ENCODE measurements at places on chromosomes 2 and 18.

- DNase-seq: no peak
Observed at GRCh38 chr2:219254590-219255201, 978 bp upstream of the TUBA4A start.

DNA sequence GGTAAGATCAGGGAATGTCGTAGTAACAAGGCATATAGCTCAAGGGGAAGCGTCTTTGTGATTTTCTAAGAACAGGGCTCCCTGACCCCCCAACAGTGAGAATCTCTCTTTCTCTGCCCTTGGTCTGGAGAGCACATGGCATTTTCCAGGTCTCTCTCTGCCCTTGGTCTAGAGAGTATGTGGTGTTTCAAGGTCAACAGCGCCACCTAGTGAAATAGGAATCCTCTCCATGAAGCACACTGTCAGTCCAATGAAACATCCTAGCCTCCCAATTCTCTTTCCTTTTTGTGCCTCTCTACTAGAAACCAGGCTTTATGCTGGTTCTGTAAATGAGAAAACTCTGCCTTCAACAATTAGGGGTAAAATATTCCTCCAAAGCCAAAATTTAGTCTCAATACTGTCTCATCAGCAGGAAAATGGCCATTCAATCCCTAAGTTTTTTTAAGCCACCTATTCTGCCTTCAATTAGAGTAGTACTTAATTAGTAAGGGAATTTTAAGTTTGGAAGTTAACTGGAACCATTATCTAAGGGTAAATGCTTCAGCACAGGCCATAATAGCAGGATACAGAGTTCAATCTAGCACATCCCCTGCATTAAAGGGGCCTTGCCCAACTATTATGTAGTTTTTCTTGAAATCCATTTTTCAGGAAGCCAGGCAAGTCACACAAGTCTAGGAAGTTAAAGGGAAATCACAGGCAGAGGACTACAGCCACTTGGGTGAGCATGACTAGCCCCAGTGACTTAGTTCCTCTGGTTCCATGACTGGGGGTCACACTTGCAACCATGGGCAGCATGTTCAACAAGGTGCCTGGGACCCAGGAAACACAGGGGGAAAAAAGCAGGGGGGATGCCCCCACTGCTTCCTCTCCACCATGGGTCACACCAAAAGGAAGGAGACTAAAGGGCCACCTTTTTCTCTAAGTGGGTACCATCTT is 12.4 kb downstream of the DYM start:
- peak; percentile 17 for DNase-seq

- no peak for DNase-seq
Observed at GRCh38 chr2:127514485-127514884, 11.8 kb downstream of the IWS1 start.

DNA sequence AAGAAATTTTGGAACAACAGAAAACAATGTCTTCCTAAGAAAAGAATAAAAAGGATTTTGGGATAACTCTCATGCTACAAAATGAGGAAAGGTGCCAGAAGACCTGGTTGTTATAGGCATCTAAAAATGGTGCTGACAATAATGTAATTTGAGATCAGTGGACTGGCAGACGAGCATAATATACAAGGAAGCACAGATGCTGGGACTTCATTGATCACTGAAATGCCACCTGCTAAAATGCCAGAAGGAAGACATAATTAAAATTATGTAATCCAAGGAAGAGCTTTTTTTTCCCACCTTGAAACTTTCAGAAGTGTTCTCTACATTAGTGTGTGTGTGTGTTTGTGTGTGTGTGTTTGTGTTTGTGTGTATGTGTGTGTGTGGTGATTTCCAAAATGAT is 535.9 kb downstream of the XIRP2 start:
- DNase-seq: no peak

DNA sequence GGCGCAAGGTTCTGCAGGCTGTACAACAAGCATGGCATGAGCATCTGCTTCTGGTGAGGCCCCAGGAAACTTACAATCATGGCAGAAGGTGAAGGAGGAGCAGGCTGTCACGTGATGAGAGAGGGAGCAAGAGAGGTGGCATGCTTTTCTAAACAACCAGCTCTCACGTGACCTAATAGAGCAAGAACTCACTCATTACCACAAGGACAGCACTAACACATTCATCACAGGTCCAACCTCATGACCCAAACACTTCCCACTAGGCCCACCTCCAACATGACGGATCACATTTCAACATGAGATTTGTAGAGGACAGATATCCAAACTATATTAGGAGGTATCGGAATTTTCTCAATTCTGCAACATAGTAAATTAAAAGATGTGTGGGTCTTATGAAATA is 108.8 kb upstream of the DLX2 start:
- DNase-seq: peak; percentile 34

DNA sequence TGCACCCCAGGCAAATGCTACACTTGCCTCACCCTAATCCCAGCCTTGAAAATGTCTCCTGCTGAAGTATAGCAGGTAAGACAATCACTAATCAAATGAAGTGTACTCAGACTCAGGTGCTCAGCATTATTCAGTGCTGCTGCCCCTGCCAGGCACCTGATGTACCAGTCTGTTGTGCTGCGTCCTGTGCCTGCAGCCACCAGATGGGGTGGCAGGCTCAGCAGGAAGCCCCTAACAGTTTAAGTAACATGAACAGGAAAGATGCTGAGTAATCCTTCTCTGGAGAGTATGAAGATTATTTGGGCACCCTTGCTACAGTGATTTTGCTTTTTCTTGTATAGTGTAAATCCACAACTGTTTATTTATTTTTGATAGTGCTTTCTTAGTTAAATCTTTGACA is 69.1 kb downstream of the TACR1 start:
- DNase-seq: no peak

DNA sequence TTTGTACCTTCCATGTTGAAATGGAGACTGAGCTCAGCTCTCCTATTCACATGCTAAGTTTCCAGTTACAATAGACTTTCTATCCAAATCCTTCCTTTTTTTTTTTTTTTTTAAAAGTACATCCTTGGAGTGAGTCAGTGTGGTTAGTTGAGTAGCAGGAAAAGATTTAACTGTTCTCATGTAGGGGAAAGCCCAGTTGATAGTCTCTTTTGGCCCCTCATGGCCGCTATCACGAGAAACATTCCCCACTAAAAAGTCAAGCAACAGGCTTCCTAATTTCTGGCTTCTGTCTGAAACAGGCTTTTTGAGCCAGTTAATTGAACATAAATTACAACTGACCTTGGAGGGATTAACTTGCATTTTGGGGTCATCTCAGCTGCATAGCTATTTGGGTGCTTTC is 161.3 kb downstream of the MEIS1 start:
- DNase-seq: no peak

- DNase-seq: no peak
Observed at GRCh38 chr2:47655563-47655880, 127.4 kb upstream of the MSH6 start.

GRCh38 chr2:21486445-21486844 is 362.7 kb downstream of the TDRD15 start:
- no peak for DNase-seq

DNA sequence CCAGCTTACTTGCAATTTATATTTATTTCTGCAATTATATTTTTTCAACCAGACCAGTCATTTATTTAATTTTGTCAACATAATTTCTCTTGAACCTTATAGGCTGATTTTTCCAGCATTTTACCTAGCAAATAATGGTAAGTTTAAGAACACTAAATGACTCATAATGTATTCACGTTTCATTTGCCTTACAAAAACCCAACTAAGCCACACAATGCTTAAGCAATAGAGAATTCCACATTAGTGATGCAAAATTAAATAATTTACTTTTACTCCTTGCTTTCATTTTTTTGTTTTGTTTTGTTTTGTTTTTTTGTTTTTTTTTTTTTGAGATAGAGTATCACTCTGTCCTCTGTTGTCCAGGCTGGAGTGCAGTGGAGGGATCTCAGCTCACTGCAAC is 110.4 kb upstream of the VRK2 start:
- no peak for DNase-seq

DNA sequence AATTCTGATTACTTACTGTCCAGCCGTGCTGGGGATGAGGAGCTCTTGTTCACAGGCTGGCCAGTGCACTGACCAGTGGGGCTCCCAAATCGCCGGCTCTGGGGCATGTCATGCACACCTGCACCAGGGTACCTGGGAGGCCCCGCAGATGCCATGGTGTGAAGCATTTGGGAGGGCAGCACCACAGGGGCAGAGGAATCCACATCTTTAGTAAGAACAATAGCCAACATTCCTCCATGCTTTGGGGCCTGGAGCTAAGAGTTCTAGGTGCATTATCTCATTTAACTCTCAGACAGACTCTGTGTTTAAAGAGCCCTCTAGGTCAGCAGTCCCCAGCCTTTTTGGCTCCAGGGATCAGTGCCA is 104.2 kb downstream of the ACKR3 start:
- DNase-seq: no peak

DNA sequence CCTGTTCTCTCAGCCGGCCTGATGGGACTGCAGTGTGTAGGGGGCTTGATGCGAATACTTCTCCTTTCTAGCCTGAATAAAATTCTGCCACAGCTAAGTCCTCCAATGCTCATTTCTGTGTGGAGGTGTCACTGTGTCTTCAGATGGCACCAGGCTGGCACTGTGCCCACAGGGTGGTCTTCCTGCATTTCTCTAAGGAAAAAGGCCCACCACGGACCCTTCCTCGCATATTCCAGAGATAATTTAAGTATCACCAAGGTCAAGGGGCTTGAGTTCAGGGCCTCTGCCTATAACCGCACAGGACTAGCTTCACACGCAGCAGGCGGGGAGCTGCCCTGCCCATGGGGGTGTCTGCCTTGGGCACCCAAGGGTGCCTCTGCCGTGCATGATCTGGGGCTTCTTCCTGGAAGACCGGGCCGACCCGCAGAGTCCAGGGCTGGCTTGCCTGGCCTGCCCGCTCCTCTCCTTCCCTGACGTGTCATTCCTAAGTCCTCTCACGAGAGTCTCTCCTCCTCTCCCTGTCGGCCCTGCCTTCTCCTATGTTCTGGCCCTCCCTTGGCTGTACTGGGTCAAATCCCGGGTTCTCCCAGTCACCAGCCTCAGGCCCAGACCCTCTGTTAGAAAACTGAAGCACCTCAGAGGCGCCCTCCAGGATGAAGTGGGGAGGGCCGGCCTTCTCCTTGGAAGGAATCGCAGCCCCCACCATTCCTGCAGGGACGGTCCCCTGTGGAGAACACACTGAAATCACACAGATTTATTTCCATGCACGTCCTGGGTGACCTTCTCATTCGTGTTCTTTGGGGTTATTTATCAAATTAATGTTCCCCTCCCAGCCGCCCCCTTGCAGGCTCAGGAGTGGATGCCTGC is 48.9 kb upstream of the PXDN start:
- DNase-seq: no peak

DNA sequence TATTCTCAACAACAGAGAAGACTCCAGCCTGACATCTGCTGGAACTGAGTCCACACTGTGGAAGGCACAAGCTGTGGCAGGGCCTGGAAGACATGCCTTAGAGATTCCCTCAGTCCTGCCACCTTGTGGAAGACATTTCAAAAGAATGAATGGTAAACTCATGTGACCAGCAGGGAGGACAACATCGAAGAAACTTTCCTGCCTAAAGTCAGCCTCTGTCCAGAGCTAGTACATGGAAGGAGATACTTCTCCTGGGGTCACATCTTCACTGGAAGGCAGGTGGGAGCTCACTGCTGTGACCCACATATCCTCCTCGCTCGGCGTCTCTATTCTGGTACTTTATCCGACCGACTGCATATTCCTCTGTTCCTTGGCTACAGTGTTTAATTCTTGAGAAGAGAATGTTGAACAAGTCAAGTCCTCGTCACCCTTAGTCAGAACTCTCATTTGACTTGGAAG is 59.5 kb downstream of the PUM2 start:
- peak; percentile 77 for DNase-seq

DNA sequence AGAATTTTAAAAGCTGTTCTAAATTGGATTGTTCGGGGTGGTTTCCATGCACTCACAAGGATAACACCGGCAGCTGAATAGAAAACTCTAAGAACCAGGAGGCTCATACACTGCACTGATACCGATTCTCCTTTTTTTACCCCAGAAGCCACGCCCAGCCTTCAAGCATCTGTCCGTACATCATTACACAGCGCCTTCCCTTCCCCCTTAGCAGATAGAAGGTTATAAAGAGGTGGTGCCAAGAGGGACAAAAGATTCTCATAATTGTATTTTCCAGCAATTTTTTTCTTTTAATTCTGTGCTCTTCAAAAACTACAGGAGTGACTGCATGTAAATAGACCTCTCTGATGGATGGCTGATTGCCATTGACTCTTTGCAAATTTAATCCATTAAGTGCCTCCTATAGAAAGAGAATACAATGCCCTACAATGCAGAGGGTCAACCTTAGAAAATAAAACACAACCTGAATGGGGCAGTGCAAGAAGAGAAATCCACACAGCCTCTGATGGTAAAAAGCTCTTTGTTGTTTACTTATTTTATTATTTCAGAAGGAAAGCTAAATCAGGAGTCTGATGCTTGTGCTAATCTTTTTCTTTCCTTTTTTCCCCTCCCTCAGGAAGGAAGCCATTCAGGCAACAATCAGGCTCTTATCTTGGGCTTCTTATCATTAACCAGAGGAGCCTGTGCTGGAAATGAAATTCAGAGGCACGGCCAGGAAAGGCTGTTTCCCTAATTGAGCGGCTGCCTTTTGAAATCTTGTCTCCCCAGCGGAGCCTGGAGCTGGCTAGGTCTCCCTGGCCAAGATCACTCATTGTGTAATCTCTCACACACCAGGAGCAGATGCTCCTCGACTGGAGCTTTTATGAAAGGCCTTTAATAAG is 198.9 kb upstream of the NABP1 start:
- peak; percentile 82 for DNase-seq
